GM03348 (cell line): ENCODE measurements at places on chromosomes 13 and 19.

- no peak for DNase-seq
Measured at GRCh38 chr13:113064000-113064533, 41.5 kb upstream of the F7 start.

DNA sequence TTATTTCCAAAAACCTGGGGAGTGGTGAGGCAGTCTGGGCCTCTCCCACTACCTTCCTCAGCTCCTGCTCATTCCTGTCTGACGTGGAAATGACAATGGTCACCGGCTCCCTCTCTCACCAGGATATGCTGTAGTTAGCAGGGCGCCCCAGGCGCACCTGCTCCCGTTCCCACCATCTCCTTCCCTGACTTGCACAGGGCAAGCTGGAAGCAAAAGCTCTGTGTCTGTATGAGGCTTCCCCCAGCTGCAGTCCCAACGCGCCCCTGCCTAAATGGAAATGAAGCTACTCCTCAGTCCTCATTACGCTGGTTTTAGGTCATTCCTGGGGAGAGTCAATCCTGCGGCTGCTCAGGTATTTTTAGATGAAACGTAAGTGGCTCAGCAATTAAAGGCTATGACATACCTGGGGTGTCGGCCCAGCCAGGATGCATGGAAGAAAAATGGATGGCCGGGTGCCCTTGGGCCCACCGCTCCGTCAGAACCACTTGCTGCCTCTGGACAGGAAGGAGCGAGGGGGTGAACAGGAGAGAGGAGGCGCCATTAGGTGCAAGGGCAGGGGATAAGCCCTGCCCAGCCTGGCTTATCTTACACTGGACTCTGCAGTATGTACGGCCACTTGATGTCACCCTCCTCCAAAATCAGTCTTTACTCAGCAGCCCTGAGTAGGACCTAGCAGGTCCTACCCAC, 32.4 kb downstream of the DHRS12 start:
- DNase-seq, result no peak

- no peak for DNase-seq
Measured at GRCh38 chr19:17831419-17831888, 10.1 kb upstream of the INSL3 start.

DNA sequence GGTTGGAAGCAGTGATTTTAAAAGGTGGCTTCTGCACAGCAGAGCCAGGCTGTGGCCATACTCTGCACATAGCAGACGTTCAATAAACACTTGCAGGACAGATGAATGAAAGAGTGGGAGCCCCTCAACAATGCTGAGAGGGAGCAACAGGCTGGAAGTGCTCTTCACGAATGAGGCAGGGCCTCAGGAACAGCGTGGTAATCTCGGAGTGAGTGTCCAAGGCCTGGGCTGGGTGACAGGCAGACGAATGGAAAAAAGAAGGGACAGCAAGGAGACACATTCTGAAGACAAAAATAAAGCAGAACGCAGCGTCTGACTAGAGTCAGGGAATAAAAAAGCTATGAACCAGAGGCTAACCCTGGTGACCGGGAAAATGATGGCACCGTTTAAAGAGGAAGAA, 11.1 kb downstream of the GJA3 start:
- no peak for DNase-seq

DNA sequence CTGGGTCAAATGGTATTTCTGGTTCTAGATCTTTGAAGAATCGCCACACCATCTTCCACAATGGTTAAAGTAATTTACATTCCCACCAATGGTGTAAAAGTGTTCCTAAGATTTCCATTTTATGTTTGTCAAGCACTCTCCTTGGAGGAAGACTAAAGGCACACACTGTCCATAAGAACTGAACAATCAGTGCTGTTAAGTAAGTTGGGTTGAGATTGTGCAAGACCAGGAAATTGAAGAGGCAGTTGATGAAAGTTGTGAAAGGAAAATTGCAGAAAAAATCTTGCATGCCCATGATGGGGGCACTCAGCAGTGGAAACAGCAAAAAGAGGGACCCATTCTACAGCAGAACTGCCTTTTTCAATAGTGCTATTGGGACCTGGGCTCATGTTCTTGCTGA, 323.6 kb downstream of the DLEU7 start:
- DNase-seq, result no peak

GRCh38 chr13:48353590-48353989, 50.0 kb downstream of the RB1 start:
- no peak for DNase-seq

GRCh38 chr13:113671066-113672001, 4.3 kb downstream of the GRK1 start:
- no peak for DNase-seq

- no peak for DNase-seq
Measured at GRCh38 chr13:88919970-88920628, 1248.9 kb downstream of the SLITRK5 start.

GRCh38 chr13:89925107-89925506, 1422.4 kb upstream of the MIR17HG start:
- DNase-seq, result no peak

DNA sequence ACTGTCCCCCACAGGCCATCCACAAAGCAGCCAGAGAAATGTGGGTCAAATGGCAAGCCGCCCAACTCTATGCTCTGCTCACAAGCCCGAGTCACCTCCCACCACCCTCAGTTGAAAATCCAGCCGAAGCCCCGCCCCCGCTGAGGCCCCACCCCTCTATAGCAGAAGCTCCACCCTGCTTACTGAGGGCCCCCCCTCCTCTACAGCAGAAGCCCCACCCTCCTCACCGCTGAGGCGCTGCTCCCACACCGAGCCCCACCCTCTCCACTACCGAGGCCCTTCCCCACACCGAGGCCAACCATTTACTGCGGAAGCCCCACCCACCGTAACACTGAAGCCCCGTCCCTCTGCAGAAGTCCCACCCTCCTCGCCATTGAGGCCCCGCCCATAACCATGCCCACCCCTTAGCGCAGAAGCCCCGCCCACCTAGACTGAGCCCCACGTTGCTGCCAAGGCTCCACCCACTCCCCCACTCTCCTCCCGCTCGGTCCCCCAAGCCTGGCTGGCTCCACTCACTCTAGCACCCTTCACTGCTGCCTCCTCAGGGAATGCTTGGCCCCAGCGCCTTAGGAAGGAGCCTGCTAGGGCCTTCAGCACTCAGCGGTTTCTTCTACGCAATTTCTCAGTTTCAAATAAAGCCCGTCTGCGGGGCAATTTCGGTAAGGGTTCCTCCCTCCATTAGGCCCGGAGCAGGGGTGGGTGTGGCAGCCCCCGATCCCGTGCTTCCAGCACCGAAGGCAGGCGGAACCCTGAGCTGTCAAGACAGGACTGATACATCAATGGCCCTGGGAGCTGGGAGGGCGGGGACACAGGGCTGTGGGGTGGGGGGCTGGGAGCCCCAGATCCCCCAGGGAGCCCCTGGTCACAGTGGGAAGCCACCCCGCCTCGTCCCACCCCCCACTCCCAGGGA, 9.0 kb upstream of the MYDGF start:
- DNase-seq, result peak; percentile 24

DNA sequence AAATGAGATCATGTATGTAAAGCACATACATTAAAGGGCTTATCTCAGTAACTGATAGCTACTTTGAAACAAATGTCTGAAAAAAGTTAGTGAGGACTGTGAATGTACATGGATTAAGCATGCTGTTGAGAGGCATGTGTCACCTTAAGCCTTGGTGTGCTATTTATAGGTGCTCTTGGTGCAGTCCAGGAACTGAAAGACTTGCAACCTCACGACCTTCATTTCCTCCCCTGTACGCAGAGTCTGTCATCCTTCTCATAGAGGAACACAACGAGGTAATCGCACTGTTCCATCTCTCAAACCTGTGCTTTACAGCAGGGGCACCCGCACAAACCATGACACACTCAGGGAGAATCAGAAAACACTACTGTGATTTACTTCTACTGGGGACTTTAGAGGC, 65.6 kb downstream of the UFM1 start:
- no peak for DNase-seq

GRCh38 chr19:8342316-8342683, 762 bp downstream of the KANK3 start:
- no peak for DNase-seq

GRCh38 chr13:93218583-93218982, 8.0 kb upstream of the GPC6 start:
- no peak for DNase-seq

DNA sequence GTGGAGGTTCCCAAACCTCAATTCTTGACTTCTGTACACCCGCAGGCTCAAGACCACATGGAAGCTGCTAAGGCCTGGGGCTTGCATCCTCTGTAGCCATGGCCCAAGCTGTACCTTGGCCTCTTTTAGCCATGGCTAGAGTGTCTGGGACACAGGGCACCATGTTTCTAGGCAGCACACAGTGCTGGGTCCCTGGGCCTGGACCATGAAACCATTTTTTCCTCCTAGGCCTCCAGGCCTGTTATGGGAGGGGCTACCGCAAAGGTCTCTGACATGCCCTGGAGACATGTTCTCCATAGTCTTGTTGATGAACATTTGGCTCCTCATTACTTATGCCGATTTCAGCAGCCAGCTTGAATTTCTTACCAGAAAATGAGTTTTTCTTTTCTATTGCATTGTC, 701.4 kb downstream of the FGF9 start:
- no peak for DNase-seq

- no peak for DNase-seq
Measured at GRCh38 chr13:35603593-35604285, 127.2 kb upstream of the MAB21L1 start.

DNA sequence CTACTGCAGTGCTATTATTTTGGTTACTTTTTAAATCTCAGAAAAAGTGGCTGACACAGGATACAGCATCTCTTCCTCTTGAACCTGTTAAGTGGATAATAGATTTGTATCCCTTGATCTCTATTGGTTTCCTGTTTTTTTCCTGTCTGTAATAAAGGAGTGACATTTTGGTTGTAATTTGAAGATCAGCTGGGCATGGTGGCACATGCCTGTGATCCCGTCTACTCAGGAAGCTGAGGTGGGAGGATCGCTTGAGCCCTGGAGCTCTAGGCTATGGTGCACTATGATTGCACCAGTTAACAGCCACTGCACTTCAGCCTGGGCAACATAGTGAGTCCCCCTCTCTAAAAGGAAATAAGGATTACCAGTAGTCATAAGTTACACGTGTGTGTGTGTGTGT, 46.8 kb downstream of the METTL21C start:
- no peak for DNase-seq

DNA sequence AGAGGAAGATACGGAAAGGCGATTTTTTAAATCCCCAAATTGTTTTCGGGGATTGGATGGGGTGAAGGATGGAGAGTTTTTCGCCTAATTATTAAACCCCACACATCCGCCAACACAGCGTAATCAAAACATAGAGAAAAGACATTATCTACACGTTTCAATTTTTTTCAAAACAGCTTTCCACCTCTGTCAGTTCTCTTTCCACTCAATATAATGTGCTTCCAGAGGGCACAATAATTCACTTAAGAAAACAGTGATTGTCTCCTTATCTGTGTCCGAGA, 435 bp upstream of the OBI1 start:
- no peak for DNase-seq

DNA sequence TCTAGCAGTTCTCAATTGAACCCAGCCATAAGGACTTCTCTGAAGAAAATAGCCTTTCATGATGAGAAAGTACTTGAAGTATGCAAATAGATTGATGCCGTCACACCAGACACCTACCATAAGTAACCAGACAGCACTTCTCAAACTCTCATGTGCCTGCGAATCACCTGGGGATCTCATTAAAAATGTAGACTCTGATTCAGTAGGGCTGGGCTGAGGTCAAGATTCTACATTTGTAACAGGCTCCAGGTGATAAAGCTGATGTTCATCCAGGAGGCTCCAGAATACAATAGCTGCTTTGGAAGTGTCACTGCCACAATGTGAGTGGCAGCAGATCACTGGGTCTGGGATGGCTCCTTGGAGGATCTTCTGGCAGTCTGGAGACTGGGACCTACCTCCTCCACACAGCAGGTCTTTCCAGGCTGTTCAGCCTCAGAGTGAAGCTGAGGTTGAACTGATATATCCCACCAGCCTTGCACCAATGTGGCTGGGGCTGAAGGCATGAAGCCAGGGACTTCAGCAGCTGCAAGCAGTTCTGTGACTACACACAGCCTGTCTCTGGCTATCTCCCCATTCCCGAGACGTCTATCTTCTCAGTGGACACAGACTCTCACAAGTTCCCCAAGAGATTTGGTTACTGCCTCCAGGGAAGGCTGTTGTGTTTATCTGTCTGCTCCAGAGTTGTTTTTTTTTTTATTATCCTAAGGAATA, 9.1 kb downstream of the MBNL2 start:
- no peak for DNase-seq

- no peak for DNase-seq
Measured at GRCh38 chr13:50119591-50119990, 104.3 kb downstream of the KCNRG start.

DNA sequence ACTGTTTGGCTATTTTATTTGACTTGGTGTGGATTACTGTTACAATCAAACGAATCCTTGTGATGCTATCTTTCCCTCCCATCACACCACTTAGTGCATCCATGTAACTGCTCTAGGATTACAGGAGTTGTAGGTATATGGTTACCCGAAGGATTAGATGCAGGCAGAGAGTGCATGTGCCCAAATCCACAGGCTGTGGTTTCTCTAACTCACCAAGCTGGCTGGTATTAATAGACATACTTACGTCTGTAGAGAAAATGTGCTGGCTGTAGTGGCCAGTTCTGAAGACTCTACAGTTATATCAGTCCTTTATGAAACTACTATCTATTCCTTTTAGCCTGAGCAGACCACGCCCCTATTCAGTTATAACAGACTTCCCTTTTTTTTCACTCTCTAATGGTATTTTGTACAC, 1.1 kb upstream of the HMGB1 start:
- DNase-seq, result no peak

GRCh38 chr13:64457976-64458375, 2772.2 kb downstream of the PCDH9 start:
- DNase-seq, result peak; percentile 36

GRCh38 chr19:45404557-45405434, at the start of gene PPP1R13L:
PPP1R13L (minus strand) TSS chr19:45405069; CDS start chr19:45398318, 6,751 bp downstream.
- DNase-seq, result peak; percentile 87

- DNase-seq, result no peak
Measured at GRCh38 chr13:22447132-22447886, 733.5 kb upstream of the SGCG start.

DNA sequence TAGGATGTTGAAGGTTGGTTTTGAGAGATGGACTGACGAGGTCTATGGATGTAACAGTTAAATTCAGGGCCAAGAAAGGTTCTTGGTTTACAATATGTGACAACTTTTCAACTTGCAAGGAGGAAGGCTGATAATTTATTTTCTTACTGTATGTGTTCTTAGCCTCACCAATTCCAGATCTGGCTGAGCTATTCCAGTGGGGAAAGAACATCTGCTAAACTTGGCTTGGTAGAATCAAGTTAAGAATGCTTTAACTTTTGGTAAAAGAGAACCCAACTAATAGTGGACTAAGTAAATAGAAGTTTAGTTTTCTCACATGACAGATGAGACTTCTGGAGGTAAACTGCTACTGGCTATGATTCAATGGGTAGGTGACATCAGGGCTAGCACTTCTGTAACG, 222.9 kb downstream of the KLF5 start:
- no peak for DNase-seq
